ENCODE measurements at places on chromosomes 11 and 22.
A peak's percentile ranks its signal among the peaks of the same experiment; 100 is the strongest.

DNA sequence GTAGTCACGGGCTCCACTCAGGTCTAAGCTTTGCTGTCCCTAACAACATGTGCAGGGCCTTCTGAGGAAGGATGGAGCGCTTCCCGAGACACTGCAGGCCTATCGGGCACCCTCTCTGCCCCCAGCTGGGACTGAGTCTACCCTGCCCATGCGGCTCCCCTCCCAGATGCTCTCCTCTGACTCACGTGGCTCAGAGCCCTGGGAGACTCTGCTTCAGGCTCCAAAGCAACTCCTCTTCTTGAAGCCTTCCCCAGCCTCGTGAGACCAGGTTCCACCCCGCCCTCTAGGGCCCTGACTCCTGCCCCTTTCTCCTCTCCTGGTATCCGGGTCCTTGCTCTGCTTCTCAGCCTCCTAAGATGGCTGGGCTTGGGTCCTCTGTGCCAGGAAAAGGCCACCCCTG is 28.4 kb upstream of the ARFGAP3 start:
- DNase-seq, result no peak

DNA sequence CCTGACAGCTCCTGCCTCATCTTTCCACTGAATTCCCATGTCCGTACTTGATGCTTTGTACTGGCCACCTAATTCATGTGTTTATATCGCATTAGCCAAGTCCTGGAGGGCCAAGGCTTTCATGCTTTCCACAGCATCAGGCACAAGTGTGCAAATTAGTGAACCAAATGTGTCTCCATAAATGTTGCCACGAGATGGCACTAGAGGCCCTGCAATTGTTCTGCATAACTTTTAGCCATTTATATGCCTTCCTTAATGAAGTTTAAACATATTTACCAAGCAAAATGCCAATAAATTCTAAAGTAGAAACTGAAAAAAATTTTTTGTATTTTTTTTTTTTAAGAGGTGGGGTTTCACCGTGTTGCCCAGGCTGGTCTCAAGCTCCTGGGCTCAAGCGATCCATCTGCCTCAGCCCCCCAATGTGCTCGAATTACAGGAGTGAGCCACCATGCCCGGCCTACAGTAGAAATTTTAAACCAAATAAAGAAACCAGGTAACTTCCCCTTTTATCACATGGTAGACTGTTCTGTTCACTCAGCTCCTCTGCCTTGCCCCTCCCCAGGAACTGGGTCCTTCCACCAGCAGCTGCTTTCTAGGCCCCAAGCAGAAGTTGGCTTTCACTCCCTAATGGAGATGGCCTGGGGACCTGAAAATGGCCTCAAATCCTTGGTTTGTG is 20.8 kb upstream of the IL18BP start:
- peak; percentile 9 for DNase-seq

DNA sequence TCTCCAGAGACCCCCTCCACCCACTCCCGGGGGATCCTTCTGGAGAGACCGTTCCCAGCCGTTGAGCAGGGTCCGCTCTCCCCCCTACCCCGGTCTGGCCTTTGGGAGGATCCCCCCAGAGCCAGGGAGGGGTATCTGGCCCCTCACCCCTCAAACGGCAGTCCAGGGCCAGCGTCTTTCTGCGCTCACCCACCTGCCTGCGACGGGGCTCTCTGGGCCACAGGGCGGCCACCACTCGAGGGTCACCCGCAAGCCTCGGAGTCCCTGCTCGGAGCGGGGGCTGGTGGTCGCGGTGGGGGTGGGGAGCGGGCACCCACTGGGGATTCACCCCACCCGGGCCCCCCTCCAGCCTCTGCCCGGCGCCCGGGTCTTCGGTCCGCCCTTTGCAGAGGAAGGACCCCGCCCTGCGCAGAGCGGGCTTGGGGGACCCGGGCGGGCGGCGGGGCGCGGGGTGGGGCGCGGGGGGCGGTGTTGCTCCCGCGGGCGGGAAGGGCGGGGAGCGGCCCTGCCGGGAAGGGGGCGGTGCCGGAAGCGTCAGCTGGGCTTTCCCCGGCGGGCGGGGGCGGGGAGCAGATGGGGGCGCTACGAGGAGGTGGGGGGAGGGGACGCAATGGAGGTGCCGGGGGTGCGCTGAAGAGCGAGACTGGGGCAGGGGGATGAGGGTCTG is 16.6 kb downstream of the CRELD2 start:
- peak; percentile 58 for DNase-seq

GRCh38 chr22:45783690-45784089 is 112.1 kb downstream of the ATXN10 start:
- DNase-seq, result no peak

DNA sequence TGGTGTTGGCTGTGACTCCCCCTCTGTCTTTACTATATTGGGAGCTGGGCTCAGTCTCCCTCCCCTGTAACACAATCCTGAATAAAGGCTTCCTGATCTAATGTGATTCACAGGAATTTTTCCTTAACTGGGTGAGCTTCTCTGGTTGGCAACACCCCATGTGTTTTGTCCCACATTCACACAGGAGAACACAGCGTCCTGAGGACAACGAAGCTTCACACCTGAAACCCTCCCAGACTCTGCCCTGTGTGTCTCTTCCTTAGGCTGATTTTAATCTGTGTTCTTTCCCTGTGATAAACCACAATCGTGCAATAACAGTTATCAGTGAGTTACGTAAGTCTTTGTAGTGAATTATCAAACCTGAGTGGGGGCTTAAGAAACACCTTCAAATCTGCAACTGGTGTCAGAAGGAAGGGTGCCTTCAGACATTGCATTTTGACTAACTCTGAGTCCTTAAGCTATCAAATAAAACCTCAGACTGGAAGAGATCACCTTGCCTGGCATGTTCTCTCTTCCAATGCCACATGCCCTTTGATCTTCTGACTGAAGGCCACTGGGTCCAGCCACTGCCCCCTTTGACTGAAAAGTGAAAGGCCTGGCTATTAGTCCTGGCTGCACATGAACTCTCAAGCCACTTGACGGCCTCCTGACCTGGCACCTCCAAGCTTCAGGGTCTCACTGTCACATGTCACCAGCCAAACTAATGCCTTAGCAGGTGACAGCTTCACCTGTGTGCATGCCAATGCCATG is 17.3 kb downstream of the APOL3 start:
- no peak for DNase-seq

- no peak for DNase-seq
These were observed 12.2 kb downstream of the TKFC start for GRCh38 chr11:61345170-61345610.

DNA sequence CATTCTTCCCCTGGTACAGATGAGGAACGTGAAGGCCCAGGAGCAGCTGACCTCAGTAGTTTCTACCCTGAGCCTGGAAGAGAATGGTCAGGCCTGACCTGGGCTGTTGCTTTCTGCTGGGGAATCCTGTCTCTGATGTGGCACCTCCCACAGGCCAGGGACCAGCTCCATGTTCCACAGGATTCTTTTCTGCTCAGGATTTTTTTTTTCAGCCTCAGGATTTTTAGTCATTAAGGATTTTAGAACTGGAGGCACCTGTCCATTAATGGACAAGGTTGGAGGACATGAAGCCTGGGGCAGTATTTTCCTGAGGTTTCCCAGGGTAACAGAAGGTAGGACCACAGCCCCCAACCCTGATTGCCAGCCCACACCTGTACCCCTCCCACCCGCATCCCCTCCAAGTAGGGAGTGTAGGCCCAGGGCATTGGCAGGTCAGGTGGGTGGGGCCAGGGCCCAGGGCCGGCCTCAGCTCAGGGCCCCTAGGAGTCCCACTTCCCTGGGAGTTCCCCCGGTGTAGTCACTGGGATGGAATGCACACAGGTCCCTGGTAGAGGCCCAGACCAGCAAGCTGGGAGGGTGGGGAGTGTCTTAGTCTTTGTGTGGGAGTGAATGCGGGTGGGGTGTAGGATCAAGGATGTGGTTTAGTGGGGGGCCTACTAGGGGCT is 16.1 kb downstream of the BIK start:
- no peak for DNase-seq

- DNase-seq, result no peak
These were observed 56.7 kb upstream of the CLPB start for GRCh38 chr11:72491001-72491400.

GRCh38 chr11:110529043-110529442 is 99.3 kb downstream of the FDX1 start:
- no peak for DNase-seq

- DNase-seq, result no peak
These were observed 60.8 kb downstream of the MYO7A start for GRCh38 chr11:77188633-77189491.

- DNase-seq, result no peak
These were observed 504.6 kb downstream of the BRD1 start for GRCh38 chr22:49322861-49323622.

DNA sequence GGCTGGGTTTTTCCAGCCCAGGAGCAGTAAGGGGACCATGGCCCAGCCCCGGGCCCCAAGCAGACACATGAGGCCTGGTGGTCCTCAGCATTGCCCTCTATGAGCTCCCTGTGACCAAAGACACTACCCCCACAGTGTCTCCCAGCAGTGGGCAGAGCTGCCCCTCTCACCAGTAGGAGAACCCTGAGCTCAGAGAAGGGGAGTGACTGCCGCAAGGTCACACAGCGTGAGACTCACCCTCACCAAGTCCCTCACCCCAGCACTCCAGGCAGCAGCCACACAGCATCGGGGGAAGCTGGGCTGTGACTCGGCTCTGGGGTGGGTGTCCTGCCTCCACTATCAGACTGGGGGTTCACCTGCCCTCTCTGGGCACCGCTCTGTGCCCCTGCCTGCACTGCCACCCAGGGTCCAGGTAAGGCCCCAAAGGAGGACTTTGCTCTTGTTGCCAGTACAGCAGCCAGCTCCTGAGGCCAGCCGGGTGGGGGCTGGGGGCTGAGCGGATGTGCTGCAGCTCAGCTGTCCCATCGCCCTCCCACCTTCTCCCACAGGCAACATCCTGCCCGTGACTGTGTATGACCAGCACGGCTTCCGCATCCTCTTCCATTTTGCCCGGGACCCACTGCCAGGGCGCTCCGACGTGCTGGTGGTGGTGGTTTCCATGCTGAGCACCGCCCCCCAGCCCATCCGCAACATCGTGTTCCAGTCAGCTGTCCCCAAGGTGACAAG is 7.9 kb upstream of the SH3BP1 start:
- no peak for DNase-seq

- no peak for DNase-seq
These were observed 8.1 kb upstream of the TOP3B start for GRCh38 chr22:21990445-21991303.

- no peak for DNase-seq
These were observed 2023.8 kb downstream of the LRRC4C start for GRCh38 chr11:39435641-39436040.
